ENCODE measurements at places on chromosomes 3 and 15.

DNA sequence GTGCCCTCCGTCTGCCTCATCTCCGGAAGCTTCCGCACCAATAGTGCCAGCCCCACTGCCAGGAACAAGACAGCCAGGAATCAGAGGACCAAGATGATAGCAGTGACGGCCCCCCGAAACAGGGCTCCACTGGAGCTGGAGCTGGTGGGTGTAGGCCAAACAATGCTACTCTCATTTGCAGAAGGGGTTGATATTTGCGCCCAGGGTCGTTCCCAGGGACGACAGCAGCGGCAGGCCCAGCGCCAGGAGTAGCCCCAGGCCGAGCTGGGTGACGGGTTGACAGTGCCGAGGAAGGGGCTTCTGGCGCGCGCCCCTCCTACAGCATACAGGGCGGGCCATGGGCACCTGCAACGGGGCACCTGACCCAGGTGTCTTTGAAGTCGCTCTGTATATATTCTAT is 301.4 kb downstream of the CNTN6 start:
- DNase-seq, result no peak

GRCh38 chr3:196514913-196515621 is at the start of gene SMCO1:
Gene SMCO1 (minus strand): TSS chr3:196515346. CDS start chr3:196515209, 137 bp downstream.
- no peak for DNase-seq

DNA sequence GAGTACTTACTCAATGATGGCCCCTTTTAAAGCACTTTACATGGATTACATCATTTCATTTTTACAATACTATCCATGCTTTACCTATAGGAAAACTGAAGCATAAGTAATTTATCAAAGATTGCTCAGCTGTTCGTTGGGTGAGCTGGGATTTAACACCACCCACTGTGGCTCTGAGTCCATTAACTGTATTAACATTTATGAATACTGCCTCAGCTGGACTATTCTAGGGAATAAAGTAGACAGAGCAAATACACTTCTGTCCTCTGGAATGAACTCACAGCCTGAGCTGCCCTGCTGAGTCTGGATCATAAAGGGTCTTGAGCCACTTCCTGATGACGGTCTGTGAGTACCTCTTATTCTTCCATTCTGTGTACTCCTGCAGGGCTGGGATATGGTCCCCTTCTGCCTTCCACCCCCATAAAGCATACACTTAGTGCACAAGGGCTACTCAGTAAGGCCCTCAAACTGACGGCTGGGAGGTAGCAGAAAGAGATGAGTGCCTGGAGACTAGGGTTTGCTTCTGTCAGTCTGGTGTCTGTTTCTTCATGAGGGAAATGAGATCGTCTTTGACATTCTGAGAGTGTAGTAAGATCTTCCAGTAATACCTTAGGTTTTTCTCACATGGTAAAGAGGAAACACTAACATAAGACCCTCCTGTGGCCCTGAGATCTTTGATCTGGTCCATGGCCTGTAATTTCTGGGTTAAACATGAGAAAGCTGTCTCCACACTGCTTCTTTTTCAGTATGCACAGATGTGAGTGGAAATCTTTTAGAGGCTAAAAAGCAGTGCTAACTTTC is 12.6 kb upstream of the ST6GAL1 start:
- no peak for DNase-seq

- DNase-seq, result no peak
These were observed 299.3 kb downstream of the PLCL2 start for GRCh38 chr3:17183951-17184550.

DNA sequence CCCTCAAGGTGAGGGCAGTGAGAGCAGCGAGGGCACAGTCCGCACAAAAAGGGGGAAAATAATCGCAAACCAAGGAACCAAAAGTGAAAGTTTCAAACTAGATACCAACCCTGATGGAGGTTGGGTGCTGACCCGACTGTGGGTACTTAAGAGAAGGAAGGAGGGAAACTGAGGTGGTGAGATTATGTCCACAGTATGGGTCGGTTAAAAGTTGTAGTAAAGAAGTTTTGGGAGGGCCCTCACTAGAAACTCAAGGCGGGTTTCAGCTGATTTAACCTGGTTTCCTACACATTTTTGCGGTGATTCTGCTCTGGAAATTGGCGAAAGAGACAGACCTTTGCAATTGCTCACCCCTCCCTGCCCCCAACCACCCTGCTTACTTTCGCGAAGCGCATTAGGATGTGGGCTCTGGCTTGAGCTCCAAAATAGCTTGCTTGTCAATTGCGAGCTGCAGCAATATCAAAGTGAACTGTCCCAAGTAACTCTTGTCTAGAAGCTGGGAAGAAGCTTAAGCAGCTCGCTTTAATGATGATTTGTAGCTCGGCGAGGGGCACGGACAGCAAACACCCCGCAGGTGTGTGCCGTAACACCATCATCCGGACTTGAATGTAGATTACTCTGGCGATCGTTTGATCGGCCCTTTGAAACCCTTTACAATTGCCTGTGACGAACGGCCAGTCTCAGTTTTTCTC is 15.8 kb downstream of the SOX2 start:
- DNase-seq, result no peak

DNA sequence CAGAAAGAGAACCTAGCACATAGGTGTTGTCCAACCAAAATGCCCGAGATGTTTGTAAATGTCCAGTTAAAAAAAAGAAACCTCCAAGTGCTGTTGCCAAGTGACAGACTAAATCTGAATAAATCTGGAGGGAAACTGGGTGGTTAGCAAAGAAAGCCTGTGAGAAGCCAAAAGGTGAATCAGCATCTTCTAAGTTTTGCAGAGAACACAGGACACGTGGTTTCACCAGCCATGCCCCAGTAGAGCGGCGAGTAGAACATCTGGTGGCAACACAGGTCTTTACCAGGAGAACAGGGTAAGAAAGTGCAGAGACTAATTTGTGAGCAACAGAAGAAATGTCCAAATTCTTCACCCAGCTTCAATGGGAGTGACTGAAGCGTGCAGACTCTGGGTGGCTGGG is 986.0 kb downstream of the ROBO2 start:
- DNase-seq, result no peak

GRCh38 chr15:74180881-74181602 is 7.5 kb downstream of the ISLR start:
- DNase-seq, result no peak

GRCh38 chr15:73906346-73907034 is 19.8 kb upstream of the LOXL1 start:
- DNase-seq, result no peak

DNA sequence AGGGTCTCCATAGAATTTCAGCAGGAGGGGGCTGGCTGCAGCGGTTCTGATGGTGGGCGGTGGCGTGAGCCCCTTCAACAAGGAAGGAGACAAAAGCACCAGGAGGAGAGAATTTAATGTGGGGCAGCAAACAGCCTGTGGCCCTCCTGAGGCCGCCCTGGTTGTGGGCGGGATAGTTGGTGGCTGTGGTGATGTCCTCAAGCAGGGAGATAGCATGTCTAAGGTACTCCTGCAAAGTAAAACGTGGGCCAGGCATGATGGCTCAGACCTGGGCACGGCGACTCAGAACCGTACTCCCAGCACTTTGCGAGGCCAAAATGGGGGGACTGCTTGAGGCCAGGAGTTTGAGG is 94.0 kb downstream of the LRRK1 start:
- no peak for DNase-seq

DNA sequence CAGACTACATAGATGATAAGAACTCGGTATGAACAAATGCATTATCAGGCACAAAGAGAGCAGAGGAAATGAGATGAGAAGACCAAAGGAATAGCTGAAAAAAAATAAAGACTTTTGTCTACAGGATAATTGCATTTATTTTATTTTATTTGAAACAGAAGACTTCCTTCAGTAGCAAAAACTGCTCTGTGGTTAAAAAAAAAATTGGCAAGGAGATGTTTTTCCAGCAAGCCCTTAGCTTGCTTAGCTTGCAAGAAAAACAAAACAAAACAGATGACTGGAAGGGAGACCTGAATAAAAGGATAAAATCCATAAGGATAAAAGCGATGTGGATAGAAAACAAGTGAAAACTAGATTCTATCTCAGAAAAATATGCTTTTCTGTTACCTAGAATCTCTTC is 9.1 kb upstream of the PPM1L start:
- no peak for DNase-seq

DNA sequence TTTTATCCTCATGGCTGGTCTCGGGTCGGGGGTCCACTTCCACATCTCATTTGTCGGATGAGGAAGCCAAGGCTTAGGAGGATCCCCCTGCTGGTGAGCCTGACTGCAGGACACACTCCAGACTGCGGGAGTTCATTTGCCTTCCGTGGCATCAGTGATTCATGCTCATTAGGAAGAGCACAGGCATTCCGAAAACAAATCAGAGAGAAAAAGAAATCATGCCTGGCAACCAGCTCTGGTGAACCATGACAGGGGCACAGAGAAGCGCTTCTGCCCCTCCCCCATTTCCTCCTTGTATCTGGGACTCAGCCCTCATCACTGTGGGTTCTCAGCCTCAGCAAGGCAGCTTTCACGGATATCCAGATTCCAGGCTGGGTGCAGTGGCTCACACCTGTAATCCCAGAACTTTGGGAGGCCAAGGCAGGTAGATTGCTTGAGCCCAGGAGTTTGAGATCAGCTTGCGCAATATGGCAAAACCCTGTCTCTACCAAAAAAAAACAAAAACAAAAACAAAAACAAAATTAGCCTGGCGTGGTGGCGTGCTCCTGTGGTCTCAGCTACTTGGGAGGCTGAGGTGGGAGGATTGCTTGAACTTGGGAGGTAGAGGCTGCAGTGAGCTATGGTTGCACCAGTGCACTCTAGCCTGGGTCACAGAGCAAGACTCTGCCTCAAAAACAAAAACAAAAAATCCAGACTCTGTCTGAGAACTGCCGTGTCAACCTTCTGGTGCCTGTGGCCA is 28.4 kb downstream of the IRAK2 start:
- DNase-seq, result peak; percentile 77

- DNase-seq, result no peak
These were observed 761.4 kb downstream of the NAALADL2 start for GRCh38 chr3:175620532-175620931.

DNA sequence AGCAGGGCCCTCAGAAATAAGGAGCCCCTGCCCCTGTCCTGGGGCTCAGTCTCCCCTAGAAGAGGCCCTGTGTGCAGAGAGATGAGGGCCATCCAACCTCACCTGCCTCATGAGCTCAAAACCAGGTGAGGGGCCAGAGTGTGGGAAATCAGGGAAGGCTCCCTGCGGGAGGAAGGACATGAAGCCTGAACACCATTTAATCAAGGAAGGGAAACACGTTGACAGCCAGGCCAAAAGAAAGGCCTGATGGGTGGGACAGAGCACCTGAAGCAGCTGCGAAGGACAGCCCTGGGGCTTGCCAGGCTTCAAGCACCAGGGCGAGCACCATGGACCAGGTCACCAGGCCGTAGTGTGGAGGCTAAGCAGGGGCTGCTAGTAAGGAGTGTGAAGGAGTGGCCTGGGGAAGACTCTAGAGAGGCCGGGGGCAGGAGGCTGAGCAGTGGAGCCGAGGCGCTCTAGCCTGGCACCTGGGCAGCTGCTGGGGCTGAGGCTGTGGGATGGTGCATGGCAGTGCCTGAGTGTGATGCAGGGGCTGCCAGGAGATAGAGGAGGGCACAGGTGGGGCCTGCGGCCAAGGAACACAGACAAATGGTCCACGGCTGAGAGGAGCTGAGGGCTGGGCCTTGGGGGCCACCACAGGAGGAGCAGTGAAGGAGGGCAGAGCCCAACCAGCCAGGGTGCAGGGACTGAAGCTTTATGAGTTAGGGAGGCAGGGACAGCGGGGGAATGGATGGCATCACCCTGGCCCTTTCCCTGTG is 16.1 kb downstream of the ACAA1 start:
- DNase-seq, result no peak

DNA sequence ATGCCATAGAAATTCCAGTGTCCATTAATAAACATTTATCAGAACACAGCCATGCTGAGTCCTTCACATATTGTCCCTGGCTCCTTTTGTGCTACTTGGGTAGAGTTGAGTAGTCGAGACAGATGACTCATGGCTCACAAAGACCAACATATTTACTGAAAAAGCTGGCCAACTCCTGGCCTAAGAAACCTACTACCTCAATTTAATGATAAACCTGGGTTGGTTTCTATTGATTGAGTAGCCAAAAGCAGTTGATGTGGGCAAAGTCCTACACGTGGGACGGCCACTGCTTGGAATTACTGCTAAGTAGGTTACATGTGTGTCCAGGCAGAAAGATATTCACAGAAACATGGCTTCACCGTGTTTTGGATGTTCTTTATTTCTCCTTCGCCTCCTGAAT is 402.2 kb downstream of the NR2F2 start:
- DNase-seq, result no peak

GRCh38 chr15:35626571-35627318 is 80.8 kb upstream of the DPH6 start:
- DNase-seq, result no peak

- DNase-seq, result no peak
These were observed 21.0 kb upstream of the CHMP2B start for GRCh38 chr3:87206070-87206469.

- DNase-seq, result no peak
These were observed 34.0 kb upstream of the PLOD2 start for GRCh38 chr3:146195030-146195429.

DNA sequence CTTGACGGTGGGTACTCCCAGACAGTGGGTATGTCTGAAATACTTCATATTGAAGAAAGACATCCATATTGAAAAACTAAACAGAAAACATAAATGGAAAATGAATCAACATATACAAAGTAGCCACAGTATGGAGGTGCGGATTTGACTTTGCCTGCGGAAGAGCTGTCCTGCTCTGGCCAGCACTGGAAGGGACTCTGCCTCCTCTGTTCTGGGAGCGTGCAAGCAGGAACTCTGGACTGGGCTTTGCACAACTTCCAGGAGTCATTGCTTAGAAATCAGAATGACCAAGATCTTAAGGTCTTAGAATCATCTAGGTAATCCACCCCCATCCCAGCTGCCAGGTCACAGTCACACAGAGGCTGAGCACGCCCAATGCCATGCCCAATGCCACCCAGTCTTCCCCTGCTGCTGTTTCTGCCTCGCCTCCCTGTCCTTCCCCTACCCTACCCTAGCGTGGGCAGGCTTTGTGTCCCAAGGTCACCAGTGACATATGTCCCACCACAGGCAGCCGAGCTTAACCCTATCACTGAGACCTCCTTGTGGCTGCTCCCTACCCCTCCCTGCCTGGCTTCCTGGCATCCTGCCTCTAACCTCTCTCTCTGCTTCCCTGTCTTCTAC is 36.3 kb downstream of the CDC25A start:
- DNase-seq, result no peak

- DNase-seq, result no peak
These were observed 43.5 kb upstream of the SLC6A11 start for GRCh38 chr3:10772271-10773161.

- no peak for DNase-seq
These were observed 1.1 kb downstream of the RPS17 start for GRCh38 chr15:82538961-82539690.

DNA sequence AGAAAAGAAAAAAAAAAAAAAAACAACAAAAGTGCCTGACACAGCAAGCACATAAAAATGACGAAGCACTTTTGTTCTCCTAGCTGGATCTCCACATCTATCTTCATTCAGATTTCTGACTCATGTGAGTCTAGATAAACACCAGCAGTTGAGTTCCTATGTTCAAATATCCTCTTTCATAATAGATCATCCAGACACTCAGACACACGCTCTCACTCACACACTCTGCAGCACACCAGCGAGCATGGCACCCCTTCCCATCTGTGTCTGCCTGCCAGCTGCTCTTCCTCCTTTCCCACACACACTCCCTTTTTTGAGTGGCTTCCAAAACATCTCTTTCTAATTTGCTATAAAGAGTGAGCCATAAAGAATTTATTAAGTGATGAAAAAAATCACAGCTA is 19.8 kb upstream of the CELF6 start:
- no peak for DNase-seq

- no peak for DNase-seq
These were observed 29.5 kb upstream of the VEPH1 start for GRCh38 chr3:157532529-157533297.

GRCh38 chr15:51760805-51761204 is 9.4 kb downstream of the TMOD2 start:
- DNase-seq, result no peak

Data from CD4-positive, alpha-beta T cell treated with Interleukin-6 at 100 ng/mL for 8 hours (primary cell).